ENCODE measurements at places on chromosomes 7 and 10.

DNA sequence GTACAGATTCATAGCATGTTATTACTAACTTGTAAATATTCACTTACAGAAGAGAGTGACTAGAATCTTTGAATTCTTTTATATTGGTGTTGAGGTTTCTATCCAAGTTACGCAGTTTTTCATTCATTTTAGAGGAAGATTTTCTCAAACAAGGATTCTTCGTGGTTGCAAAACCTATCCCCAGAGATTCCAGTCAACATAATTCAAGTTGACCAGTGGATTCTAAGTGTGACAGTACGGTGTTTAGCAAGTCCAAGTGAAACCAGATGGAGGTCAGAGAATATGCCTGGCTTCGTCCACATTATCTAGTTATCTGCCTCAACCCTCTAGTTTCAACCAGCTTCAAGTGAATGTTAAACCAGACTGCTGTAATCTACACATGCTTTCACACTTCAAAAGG lies 131.9 kb downstream of the SDK1 start:
- no peak for DNase-seq

DNA sequence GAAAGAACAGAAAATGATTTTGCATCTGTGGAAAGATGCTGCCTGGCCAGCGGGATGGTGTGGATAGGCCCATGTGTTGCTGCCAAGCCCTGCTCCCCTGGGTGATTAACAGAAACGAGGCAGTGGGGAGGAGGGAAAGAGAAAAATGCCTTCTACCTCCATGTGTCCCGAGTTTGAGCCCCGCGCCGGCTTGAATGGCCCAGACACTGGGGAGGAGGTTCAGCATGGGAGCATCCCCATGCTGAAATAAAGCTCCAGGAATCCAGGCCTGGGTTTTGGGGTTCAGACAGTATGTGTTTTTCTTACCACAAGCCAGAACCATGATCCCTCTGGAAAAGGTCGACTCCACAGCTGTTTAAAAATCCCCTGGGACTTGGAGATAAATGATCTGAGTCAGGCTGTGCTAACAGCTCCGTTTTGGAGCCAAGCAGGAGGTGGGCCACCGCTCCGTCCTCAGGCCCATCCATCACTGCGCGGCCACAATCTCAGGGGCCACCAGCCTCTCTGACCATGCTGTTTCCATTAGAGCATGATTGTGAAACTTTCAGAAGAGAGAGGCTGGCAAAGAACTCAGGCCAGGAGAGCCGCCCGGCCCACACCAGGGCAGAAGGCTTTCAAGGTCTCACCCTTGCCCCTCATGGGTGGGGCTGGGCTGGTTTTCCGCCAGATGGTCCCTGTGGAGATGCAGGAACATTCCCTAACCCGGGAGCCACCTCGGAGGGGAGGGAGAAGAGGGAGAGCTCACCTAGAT lies 299.7 kb downstream of the ZEB1 start:
- DNase-seq, result peak; percentile 20

GRCh38 chr10:100985336-100985735 lies 2.0 kb downstream of the MRPL43 start:
- no peak for DNase-seq

DNA sequence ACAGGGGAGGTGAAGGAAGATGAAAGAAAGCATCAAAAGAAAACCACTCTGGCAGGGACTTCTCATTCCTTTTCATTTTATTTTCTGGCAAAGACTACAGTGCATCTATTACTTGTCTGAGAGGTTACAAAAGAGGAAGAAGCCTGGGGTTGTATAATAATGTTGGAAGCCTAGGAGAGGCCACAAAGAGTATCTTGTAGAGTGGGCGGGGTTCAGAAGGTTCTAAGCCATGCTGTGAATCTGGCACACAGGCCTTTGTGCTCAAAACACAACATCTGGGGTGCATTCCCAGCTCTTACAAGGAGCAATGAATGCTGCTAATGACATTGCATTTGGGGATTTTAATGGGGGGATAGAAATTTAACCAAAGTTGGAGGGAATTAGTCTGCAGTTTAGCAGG lies 49.4 kb downstream of the MRPL32 start:
- DNase-seq, result no peak

DNA sequence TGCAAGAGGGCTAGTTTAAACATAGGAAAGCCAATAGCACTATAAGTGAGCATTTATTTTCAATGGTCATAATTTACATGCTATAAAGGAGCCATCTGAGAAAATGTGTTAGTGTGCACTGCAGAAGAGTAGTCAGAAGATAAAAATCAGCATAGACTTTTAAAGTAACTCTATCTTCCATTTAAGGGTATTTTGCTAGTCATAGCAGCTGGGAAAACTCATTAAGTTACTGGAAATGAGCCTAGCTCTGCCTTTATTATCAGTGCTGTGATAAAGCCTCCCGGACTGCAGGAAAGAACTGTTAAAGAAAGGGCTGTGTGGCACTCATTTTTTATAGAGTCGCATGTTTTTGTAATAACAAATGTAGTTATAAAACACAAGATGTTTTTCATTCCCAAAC lies 825.8 kb upstream of the POM121L12 start:
- DNase-seq, result no peak

DNA sequence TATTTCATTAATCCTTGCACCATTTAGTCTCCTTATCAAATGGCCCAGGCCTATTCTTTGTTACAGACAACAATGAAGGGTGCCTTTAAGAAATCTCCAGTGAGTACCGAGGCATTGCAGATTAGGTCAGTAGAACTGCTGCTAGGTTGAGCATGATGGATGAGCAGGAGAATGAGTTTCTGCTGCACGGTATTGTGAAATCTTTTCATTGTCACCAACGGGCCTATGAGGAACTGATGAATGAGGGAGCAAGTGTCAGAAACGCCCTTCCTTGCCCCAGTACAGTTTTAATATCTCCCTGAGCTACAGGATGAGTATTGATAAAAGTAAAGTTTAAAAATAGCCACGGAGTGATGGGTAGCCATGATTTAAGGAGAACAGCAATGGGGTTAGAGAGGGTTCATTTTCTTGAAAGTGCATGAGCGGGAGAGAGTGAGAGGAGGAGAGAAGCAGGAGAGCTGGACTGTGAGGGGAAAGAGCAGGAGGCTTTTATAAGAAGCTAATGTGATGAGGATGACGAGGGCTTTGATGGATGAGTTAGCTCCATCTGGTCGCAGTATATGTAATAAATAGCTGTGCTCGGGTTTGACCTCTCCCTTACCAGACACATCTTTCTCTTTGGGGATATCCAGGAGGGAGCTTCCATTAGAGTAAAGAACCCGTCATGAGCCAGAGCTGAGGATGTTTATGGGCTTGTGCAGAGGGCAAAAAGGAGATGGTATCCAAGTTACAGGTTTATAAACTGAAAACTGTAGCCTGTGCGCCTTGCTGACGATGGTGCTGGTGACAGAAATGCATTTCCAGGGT lies 526.1 kb downstream of the LRMDA start:
- DNase-seq, result no peak

DNA sequence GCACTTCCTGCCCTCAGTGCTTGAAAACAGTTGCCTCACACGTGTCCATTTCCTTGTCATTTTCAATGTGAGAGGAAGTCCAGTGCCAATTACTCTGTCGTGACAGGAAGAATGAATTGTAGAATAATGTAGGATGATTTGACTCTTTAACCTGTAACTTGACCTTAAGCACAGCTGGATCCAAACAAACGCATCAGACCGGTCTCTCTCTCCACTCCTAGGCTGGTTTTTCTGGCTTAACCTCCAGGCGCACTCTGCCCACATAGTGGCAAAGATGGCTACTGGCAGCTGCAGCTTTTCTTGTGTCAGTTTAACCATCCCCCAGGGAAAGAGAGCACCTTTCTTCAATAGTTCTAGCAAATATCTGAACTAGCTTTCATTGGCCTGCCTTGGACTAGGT lies 29.4 kb upstream of the PNLIPRP3 start:
- DNase-seq, result no peak

DNA sequence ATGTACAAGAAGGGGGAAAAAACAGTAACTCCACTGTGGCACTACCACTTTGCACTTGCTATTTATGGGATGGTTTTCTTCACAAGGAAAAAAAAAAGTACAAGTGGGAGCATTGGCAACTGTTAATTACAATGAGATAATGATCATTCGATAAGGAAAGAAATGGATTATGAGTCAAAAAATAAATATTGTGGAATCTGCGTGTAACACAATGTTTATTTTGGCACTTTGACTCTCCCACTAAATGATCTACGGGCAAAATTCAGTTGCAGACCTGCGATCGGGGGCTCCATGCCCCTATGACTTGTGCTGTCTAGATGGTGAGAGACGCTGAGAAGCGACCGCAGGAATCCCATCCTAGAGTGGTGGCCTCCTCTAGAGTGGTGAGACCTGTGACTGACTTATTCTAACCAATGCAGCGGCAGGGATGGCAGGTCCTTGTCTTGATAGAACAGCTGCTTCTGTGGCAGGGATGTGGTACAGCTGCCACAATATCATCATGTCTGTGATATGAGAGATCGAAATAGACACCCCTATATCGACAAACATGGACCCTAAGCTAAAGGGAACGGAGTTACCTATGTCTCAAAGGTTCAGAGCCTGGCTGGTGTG lies 345.0 kb upstream of the KLF6 start:
- DNase-seq, result no peak

DNA sequence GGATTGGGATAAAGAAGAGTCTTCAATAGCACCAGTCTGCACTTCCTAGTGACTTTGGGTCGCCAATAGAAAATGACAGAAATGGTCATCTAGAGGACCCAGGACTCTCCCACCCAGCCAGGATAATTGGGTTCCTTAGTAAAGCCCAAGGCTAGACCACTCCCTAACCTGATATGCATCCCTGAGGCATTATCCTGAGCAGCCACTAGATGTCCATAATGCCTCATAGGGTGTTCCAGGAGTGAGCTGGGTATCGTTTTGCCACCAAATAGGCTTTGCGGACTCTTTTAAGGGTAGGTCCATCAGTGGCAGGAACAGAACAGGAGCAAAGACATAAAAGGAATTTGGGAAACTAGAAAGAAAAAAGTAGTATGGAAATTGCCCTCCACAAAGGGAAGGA lies 4.5 kb upstream of the LRRC4 start:
- no peak for DNase-seq

DNA sequence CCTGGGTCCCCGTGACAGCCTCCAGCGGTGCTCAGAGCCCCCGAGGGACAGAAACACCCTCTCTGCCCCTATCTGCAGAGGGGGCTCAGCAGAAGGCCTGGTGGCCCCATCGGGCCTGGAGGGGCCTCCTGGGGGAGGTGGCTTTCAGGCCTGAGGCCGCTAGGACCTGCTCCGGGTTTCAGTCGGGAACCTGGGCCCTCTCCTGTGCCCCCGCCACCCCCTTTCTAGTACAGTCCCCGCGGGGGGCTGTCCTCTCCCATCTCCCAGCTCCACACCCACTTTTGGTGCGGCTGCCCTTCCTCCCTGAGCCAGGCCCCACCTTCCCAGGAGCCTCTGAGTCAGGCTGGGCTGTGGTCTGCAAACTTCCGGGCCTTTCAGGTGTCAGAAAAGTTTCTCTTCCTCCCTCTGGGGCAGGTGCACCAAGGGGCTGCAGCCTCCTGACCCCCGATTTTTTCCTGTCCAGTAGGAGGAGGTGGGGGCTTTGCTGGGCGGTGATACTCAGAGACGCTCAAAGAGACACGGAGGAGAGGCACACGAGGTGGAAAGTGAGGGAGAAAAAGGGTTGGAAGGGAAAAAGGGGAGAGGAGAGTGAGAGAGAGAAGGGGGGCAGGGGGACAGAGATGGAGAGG lies 692 bp downstream of the CARD11 start:
- no peak for DNase-seq

GRCh38 chr7:36449685-36450084 lies 60.0 kb downstream of the ANLN start:
- no peak for DNase-seq

- DNase-seq, result no peak
These were observed 29.7 kb downstream of the OGDH start for GRCh38 chr7:44636041-44636584.

GRCh38 chr10:103757531-103758293 lies 97.7 kb downstream of the SH3PXD2A start:
- no peak for DNase-seq

- no peak for DNase-seq
These were observed 330.1 kb downstream of the GRID1 start for GRCh38 chr10:86036544-86036831.

GRCh38 chr10:103812004-103812403 lies 43.4 kb downstream of the SH3PXD2A start:
- no peak for DNase-seq

DNA sequence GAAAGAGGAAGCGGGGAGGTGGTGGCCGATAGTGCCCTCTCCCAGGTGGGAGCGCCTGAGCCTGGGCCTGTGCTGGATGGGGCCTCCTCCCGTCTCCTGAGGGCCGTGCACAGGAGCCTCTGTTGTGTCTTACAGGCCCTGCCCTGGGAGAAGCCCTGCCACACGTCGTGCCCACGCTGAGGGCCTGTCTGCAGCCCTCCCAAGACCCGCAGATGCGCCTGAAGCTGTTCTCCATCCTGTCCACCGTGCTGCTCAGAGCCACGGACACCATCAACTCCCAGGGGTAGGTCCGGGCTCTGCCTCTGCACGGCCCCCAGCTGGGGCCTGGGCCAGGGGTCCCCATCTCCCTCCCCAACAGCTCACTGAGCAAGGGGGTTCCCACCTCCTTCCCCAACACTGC lies 43.3 kb upstream of the PRKAR1B start:
- DNase-seq, result no peak
